ENCODE measurements at places on chromosomes 16 and 17. TPM values are rescaled to one million over a fixed set of nuclear protein-coding genes. Genes with fewer than 3 reads are reported as not detected.
A peak's percentile ranks its signal among the peaks of the same experiment; 100 is the strongest.

DNA sequence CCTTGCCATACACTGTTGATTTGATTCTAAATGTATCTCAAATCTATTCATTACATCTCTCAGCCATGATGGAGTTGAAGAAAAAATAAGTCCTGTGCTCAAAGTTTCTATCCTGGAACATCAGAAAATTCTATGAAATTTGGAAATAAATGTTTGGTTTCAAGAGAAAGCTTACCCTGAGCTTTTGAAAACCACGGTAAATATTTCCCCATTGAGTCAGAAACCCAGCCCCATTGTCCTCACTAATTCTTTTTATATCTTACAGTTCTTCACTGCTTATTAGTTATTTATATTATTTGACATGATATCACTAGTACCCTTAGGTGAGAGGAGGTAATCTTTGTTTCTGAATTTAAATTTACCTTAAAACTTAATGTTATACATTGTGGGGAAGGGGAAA is 128.5 kb downstream of the MRTFB start:
- no peak for DNase-seq

- DNase-seq = peak; percentile 70
Observed at GRCh38 chr16:2429771-2430663, 770 bp downstream of the CCNF start.

Gene WNT9B
- 0.67 TPM for total RNA-seq

Gene EFCAB5
- total RNA-seq = 1.2 TPM

DNA sequence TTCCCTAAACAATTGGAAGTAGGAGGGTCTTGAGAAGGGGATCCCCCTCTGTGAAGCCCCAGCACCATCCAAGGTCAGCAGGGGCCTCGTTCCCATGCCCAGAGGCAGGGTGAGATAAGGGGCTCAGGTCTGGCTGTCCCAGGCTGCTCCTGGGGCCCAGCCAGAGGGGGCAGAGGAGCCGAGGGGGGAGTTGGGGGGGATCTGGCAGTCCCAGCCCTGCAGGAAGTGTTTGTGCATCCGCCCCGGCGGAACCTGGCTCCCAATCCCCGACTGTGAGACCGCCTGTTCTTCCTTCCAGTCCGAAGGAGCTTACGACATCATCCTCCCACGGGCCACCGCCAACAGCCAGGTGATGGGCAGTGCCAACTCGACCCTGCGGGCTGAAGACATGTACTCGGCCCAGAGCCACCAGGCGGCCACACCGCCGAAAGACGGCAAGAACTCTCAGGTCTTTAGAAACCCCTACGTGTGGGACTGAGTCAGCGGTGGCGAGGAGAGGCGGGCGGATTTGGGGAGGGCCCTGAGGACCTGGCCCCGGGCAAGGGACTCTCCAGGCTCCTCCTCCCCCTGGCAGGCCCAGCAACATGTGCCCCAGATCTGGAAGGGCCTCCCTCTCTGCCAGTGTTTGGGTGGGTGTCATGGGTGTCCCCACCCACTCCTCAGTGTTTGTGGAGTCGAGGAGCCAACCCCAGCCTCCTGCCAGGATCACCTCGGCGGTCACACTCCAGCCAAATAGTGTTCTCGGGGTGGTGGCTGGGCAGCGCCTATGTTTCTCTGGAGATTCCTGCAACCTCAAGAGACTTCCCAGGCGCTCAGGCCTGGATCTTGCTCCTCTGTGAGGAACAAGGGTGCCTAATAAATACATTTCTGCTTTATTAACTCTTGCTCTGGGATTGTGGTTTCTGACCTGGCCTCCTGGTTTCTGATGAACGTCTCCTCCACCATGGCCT is 14.9 kb downstream of the GPRC5C start:
- DNase-seq = peak; percentile 86

Gene IRF8
- 228 TPM for total RNA-seq

DNA sequence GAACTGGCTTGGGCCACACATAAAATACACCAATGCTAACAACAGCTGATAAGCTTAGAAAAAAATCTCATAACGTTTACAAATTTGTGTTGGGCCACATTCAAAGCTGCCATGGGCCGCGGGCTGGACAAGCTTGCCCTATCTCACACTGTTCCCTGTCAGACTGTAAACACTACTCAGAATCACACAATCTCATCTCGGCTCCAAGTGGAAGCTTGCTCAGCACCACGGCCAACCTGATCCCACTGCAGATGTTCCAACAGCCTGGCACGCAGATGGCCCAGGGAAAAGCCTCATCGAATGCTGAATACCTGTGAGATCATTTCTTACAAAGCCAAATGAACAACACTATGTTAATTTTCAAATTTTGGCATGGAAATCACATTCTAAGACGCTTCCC is 125.8 kb downstream of the ANKRD11 start:
- DNase-seq = no peak

DNA sequence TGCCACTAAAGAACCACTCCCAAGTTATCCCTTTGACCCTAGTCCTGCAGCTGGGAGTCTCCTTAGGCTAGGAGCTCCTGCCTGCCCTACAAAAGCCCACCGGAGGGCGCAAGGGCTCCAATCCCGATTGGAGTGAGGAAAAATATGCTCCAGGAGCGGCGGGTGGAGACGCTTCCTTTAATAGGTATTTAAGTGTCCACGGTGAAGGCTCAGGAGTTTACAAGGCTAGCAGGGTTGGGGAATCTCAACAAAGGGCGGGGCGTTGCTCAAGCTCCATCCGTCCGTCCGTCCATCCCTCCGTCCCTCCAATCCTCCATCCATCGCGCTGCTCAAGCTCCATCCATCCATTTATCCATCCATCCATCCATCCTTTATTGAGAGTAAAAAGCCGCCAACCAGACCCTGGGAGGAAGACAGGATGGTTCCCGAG is 556 bp upstream of the SPNS1 start:
- peak; percentile 78 for DNase-seq

DNA sequence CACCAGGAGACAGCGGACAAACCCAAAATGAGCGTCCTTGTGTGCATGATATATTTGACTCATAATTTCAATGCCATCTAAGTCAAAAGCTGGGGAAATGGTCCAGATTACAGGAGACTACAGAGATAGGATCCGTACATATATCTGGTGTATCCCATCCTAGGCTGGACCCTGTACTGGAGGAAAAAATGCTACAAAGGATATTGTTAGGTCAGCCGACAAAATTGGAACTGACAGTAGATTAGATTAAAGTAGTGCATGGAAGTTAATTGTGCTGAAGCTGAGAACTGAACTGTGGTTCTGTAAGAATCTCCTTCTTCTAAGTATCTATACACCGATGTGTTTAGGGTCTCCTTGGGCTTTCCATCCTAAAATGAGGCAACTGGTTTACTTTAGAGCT is 24.3 kb downstream of the KCNG4 start:
- DNase-seq = no peak
